ENCODE measurements at places on chromosomes 12 and 14. TPM values are rescaled to one million over a fixed set of nuclear protein-coding genes. Genes with fewer than 3 reads are reported as not detected.

The DYNLL1 gene
- total RNA-seq: 271 TPM

DNA sequence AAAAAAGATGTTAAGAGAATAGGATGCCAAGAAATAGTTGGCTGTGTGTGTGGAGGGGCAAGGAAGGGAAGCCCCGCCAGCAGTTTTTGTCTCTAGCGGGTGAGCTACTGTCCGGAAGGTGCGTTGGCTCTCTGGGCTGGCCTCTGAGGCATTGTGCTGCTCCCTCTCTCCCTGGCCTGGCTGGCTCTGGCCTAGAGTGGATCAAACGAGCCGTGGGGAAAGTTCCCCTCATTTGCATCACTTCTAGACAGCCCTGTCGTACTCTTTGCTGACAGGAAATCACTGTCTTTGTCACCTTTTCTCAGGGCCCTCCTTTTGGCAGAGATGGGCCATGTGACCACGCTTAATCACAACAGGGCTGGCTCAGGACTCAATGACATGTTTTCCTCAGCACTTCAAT is 236.1 kb upstream of the NPAS3 start:
- no peaks in the 10 kb centered on the region for H3K36me3 ChIP-seq
- no peak overlapping the region for H3K27ac ChIP-seq
- no peaks in the 10 kb centered on the region for H3K4me1 ChIP-seq
- no peak for DNase-seq
- H3K4me3 ChIP-seq: no peak overlapping the region

The WSB2 gene
- total RNA-seq: 39.5 TPM

GRCh38 chr12:122040579-122041386 is 19.1 kb downstream of the BCL7A start:
- DNase-seq: peak; percentile 80
- H3K36me3 ChIP-seq: peaks cover 17% of the 10 kb centered on the region
- peaks cover 23% of the 10 kb centered on the region for H3K4me1 ChIP-seq
- H3K27ac ChIP-seq: peak overlapping the region; percentile 23
- H3K4me3 ChIP-seq: no peak overlapping the region

DNA sequence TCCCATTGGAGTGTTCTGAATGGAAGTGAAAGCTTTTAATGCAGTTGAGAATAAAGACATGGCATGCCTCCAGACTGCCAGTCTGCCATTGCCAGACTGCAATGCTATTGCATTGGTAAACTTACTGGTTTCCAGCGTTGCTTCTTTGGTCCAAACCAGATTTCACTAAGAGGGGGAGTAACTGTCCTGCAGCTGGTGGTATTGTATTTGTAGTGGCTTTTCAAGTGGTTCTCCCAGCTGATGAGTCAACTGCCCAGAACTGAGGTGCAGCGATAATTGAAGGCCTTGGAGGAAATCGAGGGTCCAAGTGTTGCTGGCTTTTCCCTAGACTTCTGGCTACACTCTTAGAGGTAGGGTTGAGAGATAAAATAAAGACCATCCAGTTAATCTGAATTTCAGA is 31.9 kb downstream of the ERG28 start:
- H3K4me1 ChIP-seq: peaks cover 65% of the 10 kb centered on the region
- no peak for DNase-seq
- H3K27ac ChIP-seq: no peak overlapping the region
- no peak overlapping the region for H3K4me3 ChIP-seq
- H3K36me3 ChIP-seq: no peaks in the 10 kb centered on the region
- H3K27me3 ChIP-seq: no peaks in the 10 kb centered on the region

- peak; percentile 12 for DNase-seq
- no peaks in the 10 kb centered on the region for H3K36me3 ChIP-seq
- H3K27me3 ChIP-seq: no peaks in the 10 kb centered on the region
- no peak overlapping the region for H3K27ac ChIP-seq
- no peak overlapping the region for H3K4me3 ChIP-seq
Measured at GRCh38 chr14:57526942-57527341, 33.3 kb upstream of the CCDC198 start.

The HHIPL1 gene
- not detected for total RNA-seq

GRCh38 chr14:74907744-74908143 is 15.3 kb downstream of the RPS6KL1 start:
- H3K4me3 ChIP-seq: no peak overlapping the region
- peaks cover 9% of the 10 kb centered on the region for H3K36me3 ChIP-seq
- H3K27ac ChIP-seq: no peak overlapping the region
- peaks cover 11% of the 10 kb centered on the region for H3K4me1 ChIP-seq
- no peaks in the 10 kb centered on the region for H3K27me3 ChIP-seq

DNA sequence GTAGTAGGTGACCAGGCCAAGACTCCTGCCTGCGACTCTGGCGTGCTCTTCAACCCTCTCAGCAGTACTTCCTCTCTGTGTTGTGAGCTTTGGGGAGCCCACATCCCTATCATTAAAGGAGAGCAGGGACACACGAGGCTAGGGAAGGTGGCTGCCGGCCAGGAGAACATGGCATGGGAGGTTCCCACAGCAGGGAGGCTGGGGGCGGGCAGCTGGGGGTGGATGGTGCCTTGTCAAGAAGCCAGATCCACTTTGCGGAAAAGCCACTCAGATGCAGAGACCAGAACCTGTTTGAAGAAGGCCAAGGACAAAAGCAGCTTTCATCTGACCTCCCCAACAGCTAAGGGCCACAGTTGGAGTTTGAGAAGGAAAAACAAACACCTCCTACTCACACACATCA is 198.6 kb downstream of the BCL11B start:
- H3K36me3 ChIP-seq: no peaks in the 10 kb centered on the region
- no peak overlapping the region for H3K27ac ChIP-seq
- no peaks in the 10 kb centered on the region for H3K27me3 ChIP-seq
- no peak overlapping the region for H3K4me3 ChIP-seq
- DNase-seq: no peak

The FAM181A gene
- 1.1 TPM for total RNA-seq

DNA sequence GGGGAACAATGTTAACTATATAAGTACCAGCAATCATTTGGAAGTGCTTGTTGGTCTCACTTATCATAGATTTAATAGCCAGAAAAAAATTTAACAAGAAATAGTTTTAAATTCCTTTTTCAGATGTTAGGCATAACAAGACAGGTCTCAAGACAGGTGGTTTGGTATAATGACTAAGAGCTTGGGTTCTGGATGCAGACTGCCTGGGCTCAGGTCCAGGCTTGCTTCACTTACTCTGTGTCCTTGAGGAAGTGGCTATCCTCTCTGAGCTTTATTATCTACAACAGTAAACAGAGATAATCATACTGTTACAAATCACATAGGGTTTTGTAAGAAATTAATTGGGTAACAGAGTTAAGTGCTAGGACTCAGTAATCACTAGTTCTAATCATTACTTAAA is 338.0 kb upstream of the FLRT2 start:
- no peaks in the 10 kb centered on the region for H3K4me1 ChIP-seq
- H3K36me3 ChIP-seq: no peaks in the 10 kb centered on the region
- no peaks in the 10 kb centered on the region for H3K27me3 ChIP-seq
- H3K4me3 ChIP-seq: no peak overlapping the region
- H3K27ac ChIP-seq: no peak overlapping the region
- DNase-seq: no peak

The SAMD15 gene
- 1.3 TPM for total RNA-seq

GRCh38 chr12:110501399-110501751 is 536 bp downstream of the VPS29 start:
- peaks cover 7% of the 10 kb centered on the region for H3K36me3 ChIP-seq
- peak overlapping the region; percentile 86 for H3K4me3 ChIP-seq
- no peaks in the 10 kb centered on the region for H3K27me3 ChIP-seq
- peak overlapping the region; percentile 89 for H3K27ac ChIP-seq

DNA sequence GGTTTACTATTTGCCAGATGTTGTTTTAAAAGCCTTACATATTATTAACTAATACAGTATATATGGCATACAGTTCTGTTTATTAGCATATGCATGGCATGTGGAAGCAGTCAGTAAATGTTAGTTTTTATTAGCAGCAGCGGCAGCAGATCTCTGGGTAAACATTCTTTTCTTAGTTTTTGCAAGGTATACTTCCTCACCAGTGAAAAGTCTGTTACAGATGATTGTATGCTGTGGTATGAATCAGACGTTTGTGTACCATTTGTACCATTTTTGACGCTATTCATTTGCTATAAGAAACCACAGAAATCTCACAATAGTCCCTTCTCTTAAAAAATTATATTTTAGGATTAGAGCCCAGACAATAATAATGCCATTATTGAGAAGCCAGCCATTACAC is 17.8 kb downstream of the STK38L start:
- no peak for DNase-seq
- no peak overlapping the region for H3K4me3 ChIP-seq
- no peaks in the 10 kb centered on the region for H3K27me3 ChIP-seq
- H3K4me1 ChIP-seq: peaks cover 9% of the 10 kb centered on the region
- H3K27ac ChIP-seq: no peak overlapping the region

GRCh38 chr12:118436986-118437385 is 60.6 kb downstream of the SUDS3 start:
- H3K27ac ChIP-seq: no peak overlapping the region
- H3K4me3 ChIP-seq: no peak overlapping the region
- no peak for DNase-seq
- no peaks in the 10 kb centered on the region for H3K36me3 ChIP-seq
- H3K27me3 ChIP-seq: no peaks in the 10 kb centered on the region

GRCh38 chr12:128205145-128205544 is 61.8 kb upstream of the TMEM132C start:
- H3K27me3 ChIP-seq: no peaks in the 10 kb centered on the region
- H3K27ac ChIP-seq: no peak overlapping the region
- DNase-seq: no peak
- H3K4me1 ChIP-seq: no peaks in the 10 kb centered on the region
- no peaks in the 10 kb centered on the region for H3K36me3 ChIP-seq
- no peak overlapping the region for H3K4me3 ChIP-seq

- DNase-seq: no peak
- H3K27ac ChIP-seq: no peak overlapping the region
- no peak overlapping the region for H3K4me3 ChIP-seq
- H3K4me1 ChIP-seq: no peaks in the 10 kb centered on the region
Measured at GRCh38 chr12:12960639-12961209, 8.8 kb upstream of the GPRC5D start.

The BCL2L14 gene
- total RNA-seq: 0.11 TPM

DNA sequence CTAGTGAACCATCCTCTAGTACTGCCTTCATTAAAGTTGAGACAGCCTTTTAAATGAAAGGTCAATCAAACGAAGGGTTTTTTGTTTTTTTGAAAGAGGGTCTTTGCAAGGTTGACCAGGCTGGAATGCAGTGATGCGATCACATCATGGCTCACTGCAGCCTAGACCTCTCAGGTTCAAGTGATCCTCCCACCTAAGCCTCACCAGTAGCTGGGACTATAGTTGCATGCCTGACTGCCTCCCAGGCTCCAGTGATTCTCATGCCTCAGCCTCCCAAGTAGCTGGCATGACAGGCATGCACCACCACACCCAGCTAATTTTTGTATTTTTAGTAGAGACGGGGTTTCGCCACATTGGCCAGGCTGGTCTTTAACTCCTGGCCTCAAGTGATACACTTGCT is 114.6 kb upstream of the SINHCAF start:
- no peak overlapping the region for H3K27ac ChIP-seq
- H3K36me3 ChIP-seq: no peaks in the 10 kb centered on the region
- peaks cover 6% of the 10 kb centered on the region for H3K4me1 ChIP-seq
- H3K4me3 ChIP-seq: no peak overlapping the region
- DNase-seq: no peak

The FBXO34 gene
- total RNA-seq: 13.5 TPM

- no peak for DNase-seq
- no peak overlapping the region for H3K27ac ChIP-seq
- no peaks in the 10 kb centered on the region for H3K4me1 ChIP-seq
- no peaks in the 10 kb centered on the region for H3K27me3 ChIP-seq
Measured at GRCh38 chr14:75469606-75470237, 41.9 kb downstream of the JDP2 start.

The SYNDIG1L gene
- total RNA-seq: not detected

DNA sequence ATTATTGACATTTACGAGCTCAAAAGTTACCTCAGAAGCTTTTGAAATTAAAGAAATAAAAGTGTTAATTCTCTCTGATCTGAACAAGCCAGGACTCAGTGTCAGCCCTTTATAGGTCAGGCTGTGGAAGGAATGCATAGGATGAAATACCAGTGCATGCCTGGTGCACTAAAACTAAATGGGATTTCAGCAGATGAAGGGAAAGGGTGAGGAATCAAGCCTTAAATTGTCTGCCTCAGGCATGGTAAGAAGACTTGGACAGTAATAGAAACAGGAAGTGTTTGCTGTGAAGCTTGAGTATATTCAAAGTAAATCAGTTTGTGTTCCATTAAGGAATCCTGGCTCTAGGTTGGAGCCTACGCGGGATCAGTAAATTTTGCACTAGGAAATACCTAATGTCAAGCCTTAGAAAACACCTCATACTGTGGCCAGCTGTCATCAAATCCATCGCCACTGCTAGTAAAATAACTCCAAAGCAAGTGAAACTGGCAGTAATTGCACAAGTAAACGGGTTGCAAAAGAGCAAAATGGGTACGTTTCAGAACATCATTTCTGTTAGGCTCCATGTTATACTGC is 76.3 kb downstream of the PDE3A start:
- H3K4me1 ChIP-seq: no peaks in the 10 kb centered on the region
- H3K27ac ChIP-seq: no peak overlapping the region
- no peaks in the 10 kb centered on the region for H3K36me3 ChIP-seq
- DNase-seq: no peak
- no peaks in the 10 kb centered on the region for H3K27me3 ChIP-seq

DNA sequence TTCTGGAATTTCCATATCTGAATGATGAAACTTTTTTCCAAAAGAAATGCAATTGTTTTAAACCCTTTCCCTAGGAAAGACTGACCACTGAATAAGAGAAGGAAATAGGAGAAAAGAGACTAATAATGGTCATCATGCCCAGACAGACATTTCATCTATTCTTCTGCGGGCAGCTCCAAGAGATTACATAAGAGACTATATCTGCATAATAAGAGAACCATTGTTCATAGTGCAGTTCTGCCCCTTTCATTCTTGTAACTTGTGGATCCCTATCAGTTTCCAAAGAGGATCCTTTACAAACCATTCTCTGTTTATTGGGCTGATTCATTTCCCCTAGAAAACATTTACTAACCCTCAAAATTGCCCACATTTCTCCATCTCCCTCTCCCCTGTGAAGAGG is 197.8 kb downstream of the FSCB start:
- H3K27ac ChIP-seq: no peak overlapping the region
- H3K4me1 ChIP-seq: no peaks in the 10 kb centered on the region
- no peak for DNase-seq
- no peaks in the 10 kb centered on the region for H3K36me3 ChIP-seq
- no peaks in the 10 kb centered on the region for H3K27me3 ChIP-seq
- no peak overlapping the region for H3K4me3 ChIP-seq

The TCL1B gene
- not detected for total RNA-seq

DNA sequence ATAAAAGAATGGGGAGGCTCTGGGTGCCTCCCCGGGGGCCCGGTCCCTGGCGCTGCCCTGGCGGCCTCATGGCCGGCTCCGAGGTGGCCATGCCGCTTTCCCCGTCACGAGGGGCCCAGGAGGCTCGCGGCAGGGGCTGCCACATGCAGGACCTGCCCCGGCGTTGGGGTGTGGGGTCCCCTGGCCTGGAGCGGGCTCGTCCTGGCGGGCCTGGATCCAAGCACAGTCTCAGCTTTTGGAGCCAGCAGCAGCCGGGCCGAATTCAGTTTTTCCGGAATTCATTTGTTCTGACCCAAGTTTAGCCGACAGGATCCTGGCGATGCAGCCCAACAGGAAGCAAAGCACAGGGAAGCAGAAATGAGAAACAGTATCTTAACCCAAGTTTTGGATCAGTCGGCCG is 26.4 kb upstream of the AEBP2 start:
- H3K4me1 ChIP-seq: no peaks in the 10 kb centered on the region
- no peaks in the 10 kb centered on the region for H3K36me3 ChIP-seq
- H3K4me3 ChIP-seq: no peak overlapping the region
- no peaks in the 10 kb centered on the region for H3K27me3 ChIP-seq
- H3K27ac ChIP-seq: no peak overlapping the region

The SNAPC1 gene
- 8.4 TPM for total RNA-seq
